Testis (tissue), 5 donors: ENCODE measurements at places on chromosomes 11 and 22.

DNA sequence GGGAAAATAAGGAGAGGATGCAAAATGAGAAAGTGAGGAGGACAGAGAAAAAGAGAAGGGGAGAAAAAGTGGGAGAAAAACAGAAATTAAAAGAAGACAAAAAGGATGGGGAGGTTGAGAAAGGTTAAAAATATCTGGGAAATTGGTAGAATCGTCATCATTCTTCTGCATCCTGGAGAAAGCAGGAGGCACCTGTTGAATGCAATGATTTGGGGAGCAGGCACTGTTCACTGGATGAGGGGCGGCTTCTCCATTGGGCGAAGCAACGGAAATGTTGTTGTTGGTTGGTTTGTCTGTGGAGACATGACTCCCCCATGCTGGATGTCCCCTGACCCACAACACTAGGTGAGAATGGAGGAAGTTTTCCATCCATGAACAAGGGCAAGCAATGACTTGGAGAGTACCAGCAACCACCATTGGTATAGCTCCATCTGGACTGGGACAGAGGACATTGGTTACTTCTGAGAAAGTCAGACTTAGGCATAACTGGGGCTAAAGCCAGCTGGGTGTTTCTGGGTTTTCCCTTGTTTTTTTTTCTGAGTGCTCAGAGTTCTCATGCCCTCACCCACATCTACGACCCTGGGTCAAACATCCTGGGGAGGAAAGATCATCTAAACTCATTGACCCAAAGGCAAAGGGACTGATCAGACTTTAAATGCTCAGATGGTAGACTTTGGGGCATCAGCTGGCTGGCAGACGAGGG is 11.9 kb upstream of the CD44 start:
- no peak for DNase-seq
- H3K4me3 ChIP-seq: no peak overlapping the region
- no peaks in the 10 kb centered on the region for H3K4me1 ChIP-seq
- H3K27ac ChIP-seq: no peak overlapping the region

DNA sequence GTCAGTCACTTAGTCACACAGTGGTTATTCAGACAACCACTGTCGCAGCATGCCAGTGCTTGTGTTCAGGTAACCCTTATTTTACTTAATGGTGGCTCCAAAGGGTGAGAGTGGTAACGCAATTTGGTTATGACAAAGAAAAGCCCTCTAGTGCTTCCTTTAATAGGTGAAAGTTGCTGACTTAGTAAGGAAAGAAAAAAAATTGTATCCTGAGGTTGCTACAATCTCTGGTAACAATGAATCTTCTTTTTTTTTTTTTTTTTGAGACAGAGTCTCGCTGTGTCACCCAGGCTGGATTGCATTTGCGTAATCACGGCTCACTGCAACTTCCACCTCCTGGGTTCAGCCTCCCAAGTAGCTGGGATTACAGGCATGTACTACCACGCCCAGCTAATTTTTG is 64.5 kb downstream of the C11orf91 start:
- no peaks in the 10 kb centered on the region for H3K36me3 ChIP-seq
- no peak overlapping the region for H3K27ac ChIP-seq
- DNase-seq: no peak
- no peaks in the 10 kb centered on the region for H3K27me3 ChIP-seq
- H3K4me3 ChIP-seq: no peak overlapping the region

DNA sequence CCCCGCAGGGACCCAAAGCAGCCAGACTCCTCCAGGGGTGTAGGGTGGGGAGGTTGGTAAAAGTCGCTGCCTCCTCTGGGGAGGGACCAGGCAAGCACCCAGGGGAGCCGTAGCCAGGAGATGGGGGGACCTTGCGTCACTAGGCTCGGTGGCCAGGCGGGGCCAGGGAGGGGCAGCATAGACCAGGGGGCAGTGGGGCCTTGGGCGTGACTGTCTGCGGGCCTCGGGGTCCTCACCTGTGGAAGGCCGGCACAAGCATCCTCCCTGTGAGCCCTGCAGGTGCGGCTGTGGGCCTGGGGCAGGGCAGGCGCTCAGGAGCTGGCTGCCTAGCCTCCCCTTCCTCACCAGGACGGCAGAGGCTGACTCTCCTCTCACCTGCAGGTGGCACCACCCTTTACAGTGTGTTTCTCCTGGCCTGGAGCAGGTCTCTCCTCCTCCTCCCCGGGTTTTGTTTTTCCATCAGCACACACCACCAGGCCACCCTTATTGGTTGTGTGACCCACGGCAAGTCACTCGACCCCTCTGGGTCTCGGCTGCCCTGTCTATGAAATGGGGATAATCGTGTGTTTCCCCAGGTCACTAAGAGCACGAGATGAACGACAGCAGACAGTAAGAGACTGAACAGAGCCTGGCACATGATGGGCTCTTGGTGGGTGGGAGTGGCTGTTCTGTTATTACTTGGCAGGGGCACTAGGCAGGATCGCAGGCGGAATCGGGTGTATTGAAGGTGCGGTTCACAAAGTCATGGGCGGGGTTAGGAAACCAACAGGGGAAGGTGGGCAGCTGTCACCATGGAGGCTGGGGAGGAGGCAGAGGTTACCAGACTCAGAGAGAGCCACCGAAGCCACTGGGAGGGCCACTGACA is 52.7 kb downstream of the FLRT1 start:
- no peaks in the 10 kb centered on the region for H3K36me3 ChIP-seq

- no peaks in the 10 kb centered on the region for H3K4me1 ChIP-seq
- no peaks in the 10 kb centered on the region for H3K27me3 ChIP-seq
- no peak overlapping the region for H3K27ac ChIP-seq
- DNase-seq: no peak
These were observed 281.2 kb downstream of the CADM1 start for GRCh38 chr11:115222863-115223530.

- H3K4me3 ChIP-seq: no peak overlapping the region
- H3K4me1 ChIP-seq: peaks cover 4% of the 10 kb centered on the region
- no peak overlapping the region for H3K27ac ChIP-seq
- no peak for DNase-seq
- no peaks in the 10 kb centered on the region for H3K27me3 ChIP-seq
- no peaks in the 10 kb centered on the region for H3K36me3 ChIP-seq
These were observed 151.7 kb downstream of the ATXN10 start for GRCh38 chr22:45823336-45823735.

DNA sequence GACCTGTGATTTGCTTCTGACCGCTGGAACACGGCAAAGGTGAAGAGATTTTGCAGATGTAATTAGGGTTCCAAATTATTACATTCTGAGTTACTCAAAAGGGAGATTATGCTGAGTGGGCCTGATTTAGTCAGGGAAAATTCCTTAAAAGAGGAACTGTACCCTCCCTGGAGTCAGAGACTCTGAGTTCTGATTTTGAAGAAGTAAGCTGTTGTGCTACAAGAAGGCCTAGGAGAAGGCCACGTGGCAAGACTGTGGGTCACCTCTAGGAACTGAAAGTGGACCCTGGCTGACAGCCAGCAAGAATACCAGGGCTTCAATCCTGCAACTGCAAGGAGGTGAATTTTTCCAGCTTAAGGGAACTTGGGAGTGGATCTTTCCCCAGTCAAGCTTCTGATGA is 45.3 kb downstream of the CHRDL2 start:
- H3K36me3 ChIP-seq: no peaks in the 10 kb centered on the region
- H3K4me1 ChIP-seq: peaks cover 3% of the 10 kb centered on the region
- no peaks in the 10 kb centered on the region for H3K27me3 ChIP-seq
- H3K4me3 ChIP-seq: no peak overlapping the region
- H3K27ac ChIP-seq: no peak overlapping the region

DNA sequence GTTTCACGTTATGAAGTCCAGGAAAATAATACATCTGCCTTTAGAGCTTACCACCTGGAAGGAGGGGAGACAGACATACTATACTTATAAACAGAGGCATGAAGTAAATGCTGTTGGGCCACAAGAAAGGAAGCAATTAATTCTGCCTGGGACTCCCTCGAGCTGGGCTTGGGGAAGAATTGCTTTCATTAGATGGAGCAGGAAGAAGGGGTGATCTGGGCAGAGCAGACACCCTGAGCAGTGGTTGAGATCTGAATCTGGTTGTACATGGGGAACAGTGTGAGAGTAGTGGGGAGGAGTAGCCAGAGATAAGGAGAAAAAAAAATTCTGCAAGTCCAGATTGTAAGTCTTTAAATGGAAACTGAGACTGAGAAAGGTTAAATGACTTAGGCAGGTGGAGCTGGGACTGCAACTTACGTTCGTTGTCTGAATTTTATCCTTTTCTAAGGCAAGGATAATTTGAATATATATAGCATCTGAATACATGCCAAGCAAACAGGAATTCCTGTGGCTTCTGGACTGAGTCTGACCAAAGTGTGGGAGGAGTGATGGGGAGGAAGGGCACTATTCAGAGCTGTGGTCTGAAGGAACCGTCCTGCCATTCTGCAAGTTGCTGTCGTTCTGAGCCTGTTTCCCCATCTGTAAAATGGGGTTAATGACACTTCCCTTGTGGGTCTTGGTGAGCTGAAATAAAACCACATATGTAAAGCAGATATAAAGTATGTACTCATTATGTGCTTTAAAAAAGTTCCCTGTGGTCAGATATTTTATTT is 7.9 kb downstream of the NCAM1 start:
- H3K27ac ChIP-seq: no peak overlapping the region
- no peak overlapping the region for H3K4me3 ChIP-seq
- no peaks in the 10 kb centered on the region for H3K4me1 ChIP-seq
- no peaks in the 10 kb centered on the region for H3K36me3 ChIP-seq

GRCh38 chr11:130050257-130050656 is 19.4 kb upstream of the APLP2 start:
- no peak for DNase-seq
- H3K4me1 ChIP-seq: no peaks in the 10 kb centered on the region
- no peaks in the 10 kb centered on the region for H3K27me3 ChIP-seq
- H3K27ac ChIP-seq: no peak overlapping the region

DNA sequence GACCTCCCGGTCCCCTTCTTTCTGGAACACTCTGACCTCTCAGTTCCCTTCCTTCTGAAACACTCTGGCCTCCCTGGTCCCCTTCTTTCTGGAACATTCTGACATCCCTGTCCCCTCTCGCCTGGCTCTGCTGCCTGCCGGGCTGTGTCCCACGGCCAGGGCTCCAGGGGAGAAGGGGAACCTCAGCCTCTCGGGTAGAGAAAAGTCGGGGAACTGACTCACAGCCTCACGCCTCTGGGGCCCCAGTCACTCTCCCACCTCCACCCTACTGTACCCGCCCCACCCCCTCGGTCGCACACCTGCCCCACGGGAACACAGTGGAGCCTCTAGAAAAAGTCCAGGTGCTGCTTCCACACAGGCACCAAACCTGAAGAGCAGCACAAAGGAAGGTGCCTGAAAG is 93.3 kb downstream of the BRD1 start:
- H3K4me1 ChIP-seq: no peaks in the 10 kb centered on the region
- no peak for DNase-seq
- no peaks in the 10 kb centered on the region for H3K27me3 ChIP-seq
- no peak overlapping the region for H3K4me3 ChIP-seq
- H3K36me3 ChIP-seq: no peaks in the 10 kb centered on the region
- no peak overlapping the region for H3K27ac ChIP-seq

GRCh38 chr11:128282053-128282452 is 305.3 kb downstream of the ETS1 start:
- no peak overlapping the region for H3K4me3 ChIP-seq
- no peaks in the 10 kb centered on the region for H3K27me3 ChIP-seq
- H3K4me1 ChIP-seq: no peaks in the 10 kb centered on the region
- H3K27ac ChIP-seq: no peak overlapping the region
- no peaks in the 10 kb centered on the region for H3K36me3 ChIP-seq

- no peaks in the 10 kb centered on the region for H3K27me3 ChIP-seq
- no peaks in the 10 kb centered on the region for H3K36me3 ChIP-seq
- H3K4me3 ChIP-seq: no peak overlapping the region
These were observed 97.5 kb downstream of the PARVA start for GRCh38 chr11:12474871-12475270.

- H3K27me3 ChIP-seq: no peaks in the 10 kb centered on the region
- H3K4me1 ChIP-seq: peaks cover 11% of the 10 kb centered on the region
- H3K27ac ChIP-seq: no peak overlapping the region
- H3K4me3 ChIP-seq: no peak overlapping the region
- DNase-seq: no peak
These were observed 113.9 kb downstream of the CCDC81 start for GRCh38 chr11:86488553-86488952.

DNA sequence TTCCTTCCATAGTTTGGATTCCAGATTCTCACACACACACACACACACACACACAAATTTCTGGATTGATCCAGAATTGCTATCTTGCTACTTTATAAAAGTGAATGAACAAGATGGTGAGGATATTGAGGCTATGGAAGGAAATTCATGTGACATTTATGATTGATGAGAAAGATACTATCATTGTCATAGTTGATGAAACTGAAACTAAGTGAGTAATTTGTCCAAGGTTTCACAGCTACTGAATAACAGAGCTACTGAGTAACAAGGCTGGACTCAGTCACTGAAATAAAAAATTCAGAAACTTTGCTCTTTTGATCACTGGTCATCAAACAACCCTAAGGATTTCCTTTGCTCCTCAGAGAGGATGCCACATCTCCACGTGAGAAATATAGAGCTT is 16.2 kb downstream of the OR5D16 start:
- no peak for DNase-seq
- H3K4me1 ChIP-seq: no peaks in the 10 kb centered on the region
- no peaks in the 10 kb centered on the region for H3K36me3 ChIP-seq
- no peaks in the 10 kb centered on the region for H3K27me3 ChIP-seq
- H3K4me3 ChIP-seq: no peak overlapping the region

GRCh38 chr11:95715777-95716241 is 73.8 kb downstream of the FAM76B start:
- no peaks in the 10 kb centered on the region for H3K36me3 ChIP-seq
- no peaks in the 10 kb centered on the region for H3K27me3 ChIP-seq
- H3K27ac ChIP-seq: no peak overlapping the region
- no peak for DNase-seq
- H3K4me1 ChIP-seq: no peaks in the 10 kb centered on the region
- H3K4me3 ChIP-seq: no peak overlapping the region

- no peaks in the 10 kb centered on the region for H3K4me1 ChIP-seq
- no peak for DNase-seq
- no peak overlapping the region for H3K27ac ChIP-seq
- no peaks in the 10 kb centered on the region for H3K36me3 ChIP-seq
- H3K27me3 ChIP-seq: no peaks in the 10 kb centered on the region
These were observed 72.7 kb downstream of the WNT7B start for GRCh38 chr22:45904236-45904635.

- no peaks in the 10 kb centered on the region for H3K27me3 ChIP-seq
- DNase-seq: peak; percentile 25
- H3K4me1 ChIP-seq: no peaks in the 10 kb centered on the region
- no peaks in the 10 kb centered on the region for H3K36me3 ChIP-seq
These were observed 12.6 kb downstream of the C22orf23 start for GRCh38 chr22:37940698-37941376.
